ENCODE measurements at places on chromosomes 2 and 18.

DNA sequence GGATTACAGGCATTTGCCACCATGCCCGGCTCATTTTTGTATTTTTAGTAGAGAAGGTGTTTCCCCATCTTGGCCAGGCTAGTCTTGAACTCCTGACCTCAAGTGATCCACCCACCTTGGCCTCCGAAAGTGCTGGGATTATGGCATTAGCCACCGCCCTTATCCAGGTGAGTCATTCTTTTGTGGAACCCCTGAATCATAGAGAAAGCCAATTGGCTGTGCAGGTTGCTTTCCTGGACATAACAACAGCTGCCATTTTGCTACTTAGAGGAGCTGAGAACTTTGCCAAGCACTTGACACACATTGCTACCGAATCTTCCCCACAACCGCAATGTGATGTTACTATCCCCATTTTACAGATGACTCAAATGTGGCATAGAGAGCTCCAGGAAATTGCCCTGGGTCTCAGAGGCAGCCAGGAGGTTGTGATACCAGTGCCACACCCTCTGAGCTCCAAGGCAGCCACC is 36.0 kb downstream of the SETBP1 start:
- DNase-seq, result no peak

DNA sequence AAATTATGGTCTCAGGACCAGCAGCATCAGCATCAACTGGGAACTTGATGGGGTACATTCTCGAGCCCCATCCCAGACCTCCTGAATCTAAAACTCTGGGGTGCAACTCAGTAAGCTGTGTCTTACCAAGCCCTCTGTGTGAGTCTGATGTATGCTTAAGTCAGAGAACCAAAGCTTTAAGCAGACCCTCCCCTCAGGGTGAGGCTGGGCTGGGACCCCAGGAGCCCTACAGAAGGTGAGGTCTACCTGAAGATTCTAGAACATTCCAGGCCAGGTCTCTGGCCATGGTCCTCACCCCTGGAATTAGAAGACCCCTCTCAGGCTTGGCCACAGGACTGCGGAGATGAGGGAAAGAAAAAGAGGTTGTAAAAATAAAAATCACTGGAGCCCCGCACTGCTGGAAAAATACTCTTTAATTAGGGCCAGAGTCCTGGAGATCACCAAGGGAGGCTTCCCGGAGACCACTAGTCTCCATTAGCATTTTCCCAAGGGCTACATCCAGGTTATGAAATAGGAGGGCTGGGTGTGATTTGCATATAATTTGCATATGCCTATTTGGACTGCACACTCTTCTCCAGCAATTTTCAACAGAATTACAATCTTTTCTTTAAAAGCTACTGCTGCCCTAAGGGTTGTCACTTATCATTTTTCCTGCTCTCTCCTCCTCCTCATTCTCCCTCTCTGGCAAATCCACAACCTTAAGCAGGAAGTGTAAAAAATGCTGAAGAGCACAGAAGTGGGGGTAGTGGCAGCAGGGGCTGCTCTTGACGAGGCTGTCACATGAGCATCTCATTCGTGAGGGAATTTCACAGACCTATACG is 100.2 kb downstream of the ZBTB7C start:
- no peak for DNase-seq

DNA sequence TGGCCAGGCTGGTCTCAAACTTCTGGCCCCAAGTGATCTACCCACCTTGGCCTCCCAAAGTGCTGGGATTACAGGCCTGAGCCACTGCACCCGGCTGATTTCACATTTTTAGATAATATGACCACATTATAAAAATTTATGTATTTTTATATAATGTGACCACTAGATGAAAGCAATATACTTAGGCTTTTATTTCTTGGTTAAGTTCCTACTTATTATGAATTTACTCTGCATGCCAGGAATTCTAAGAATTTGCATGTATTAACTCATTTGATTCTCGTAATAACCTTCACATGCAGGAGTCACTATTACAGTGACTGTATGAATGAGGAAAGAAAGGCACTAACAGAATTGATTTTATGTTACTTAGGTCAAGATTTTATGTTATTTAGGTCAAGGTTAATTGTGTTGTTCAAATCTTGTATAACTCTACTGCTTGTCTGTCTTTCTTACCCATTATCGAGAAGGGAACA is 25.6 kb upstream of the CASP8 start:
- DNase-seq, result no peak

- DNase-seq, result no peak
Measured at GRCh38 chr18:54829856-54830255, 1.6 kb downstream of the RAB27B start.

Measured in stimulated activated CD8-positive, alpha-beta memory T cell treated with anti-CD3 and anti-CD28 coated beads, Interleukin-4, amount 100 ng/mL, for 1 hour (primary cell).